AG20443 (cell line): ENCODE measurements at places on chromosomes 7 and 10.
A peak's percentile ranks its signal among the peaks of the same experiment; 100 is the strongest.

DNA sequence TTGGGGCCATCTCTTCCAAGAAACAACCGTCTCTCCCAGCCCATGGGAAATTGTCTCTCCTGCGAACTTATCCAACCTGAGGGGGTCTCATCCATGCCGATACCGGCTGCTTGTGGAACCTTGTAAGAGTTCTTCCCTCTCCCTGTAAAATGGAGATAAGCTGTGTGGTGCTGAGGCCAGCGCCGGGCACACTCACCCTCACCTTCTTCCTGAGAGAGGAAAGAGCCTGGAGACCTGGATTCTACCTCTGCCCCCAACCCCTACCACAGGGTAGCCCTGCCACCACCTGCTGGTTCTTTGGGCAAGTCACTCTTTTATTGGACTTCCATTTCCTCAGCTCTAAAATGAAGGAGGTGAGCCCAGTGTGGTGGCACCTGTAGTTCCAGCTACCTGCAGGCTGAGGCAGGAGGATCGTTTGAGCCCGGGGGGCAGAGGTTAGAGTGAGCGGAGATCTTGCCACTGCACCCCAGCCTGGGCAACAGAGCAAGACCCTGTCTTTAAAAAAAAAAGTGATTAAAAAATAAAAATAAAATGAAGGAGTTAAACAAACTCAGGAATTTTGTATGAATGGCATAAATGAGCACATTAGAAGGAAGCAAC is 38.4 kb upstream of the PSAP start:
- no peak for DNase-seq

GRCh38 chr7:2775376-2775775 is 68.7 kb downstream of the GNA12 start:
- DNase-seq, result no peak

GRCh38 chr10:44384601-44385025 is 284 bp downstream of the CXCL12 start:
- DNase-seq, result peak; percentile 73

DNA sequence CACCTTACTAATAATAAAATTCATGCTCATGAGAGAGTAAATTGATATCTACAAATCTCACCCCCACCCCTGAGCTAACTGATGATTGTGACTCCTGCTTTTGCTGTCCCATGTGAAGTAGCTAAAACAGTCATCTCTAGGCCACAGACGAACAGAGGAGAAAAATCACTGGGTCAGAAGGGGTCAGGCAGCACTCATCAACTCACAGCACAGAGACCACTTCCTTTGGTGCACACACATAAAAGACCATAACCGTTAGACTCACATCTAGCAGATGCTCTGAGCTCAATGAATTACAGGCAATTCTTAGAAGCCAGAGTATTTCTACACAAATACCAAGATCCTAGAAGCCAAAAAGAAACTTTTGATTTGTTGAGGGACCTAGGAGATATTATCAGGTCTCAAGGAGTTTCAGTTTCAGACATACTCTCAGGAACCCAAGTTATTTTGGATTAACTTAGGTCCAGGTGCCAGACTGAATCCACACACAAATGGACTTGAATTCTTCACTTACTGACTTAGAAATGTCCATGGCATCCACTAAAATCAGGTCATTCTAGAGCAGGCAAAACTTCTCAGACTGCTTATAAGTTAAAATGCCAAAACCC is 65.0 kb upstream of the TES start:
- DNase-seq, result no peak

DNA sequence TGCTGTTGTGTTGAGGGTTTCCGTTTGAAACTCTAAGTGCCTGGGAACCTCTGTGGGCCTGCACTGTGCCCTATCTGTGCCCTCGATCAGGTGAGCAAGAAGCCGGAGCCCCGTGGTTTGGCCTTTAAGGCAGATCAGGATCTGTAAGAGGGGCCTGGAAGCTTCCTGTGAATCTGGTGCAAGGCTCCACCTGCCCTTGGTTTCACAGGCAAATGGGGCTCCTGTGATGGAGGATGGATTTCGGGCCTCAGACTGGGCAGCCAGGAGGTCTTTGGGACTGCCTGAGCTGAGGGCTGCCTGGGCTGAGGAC is 21.6 kb downstream of the SCART1 start:
- peak; percentile 5 for DNase-seq

DNA sequence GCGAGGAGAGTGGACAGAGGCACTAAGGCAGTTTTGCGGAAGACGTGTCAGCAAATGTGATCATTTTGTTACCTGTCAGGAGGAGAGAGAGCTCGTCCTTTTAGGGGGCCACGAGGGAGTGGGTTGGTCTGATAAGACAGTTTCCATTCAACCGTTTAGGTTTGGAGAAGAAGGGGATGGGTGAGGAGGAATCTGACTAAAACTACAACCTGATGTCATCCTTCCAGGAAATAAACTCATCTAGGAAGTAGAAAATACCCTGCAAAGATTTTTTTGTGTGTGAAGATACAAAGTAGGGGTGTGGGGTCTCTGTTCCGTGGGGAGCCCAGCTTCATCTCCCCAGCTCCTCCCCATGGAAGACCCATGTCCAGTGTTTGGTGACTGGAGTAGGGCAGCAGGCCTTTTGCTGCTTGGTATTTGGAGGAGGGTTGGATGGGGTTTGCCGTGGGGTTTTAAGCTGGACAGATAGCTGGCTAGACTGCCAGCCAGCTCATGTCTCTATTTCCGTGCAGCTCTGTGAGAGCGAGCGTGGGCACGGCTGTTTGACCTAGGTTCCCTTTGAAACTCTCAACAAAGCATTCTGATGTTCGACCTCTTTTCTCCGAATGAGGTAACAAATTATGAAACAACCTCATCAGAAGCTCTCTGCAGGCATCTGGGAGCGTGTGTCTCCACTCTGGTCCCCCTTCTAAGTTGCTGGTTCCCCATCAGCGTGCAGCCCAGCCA is 136.0 kb upstream of the TCF7L2 start:
- DNase-seq, result no peak

DNA sequence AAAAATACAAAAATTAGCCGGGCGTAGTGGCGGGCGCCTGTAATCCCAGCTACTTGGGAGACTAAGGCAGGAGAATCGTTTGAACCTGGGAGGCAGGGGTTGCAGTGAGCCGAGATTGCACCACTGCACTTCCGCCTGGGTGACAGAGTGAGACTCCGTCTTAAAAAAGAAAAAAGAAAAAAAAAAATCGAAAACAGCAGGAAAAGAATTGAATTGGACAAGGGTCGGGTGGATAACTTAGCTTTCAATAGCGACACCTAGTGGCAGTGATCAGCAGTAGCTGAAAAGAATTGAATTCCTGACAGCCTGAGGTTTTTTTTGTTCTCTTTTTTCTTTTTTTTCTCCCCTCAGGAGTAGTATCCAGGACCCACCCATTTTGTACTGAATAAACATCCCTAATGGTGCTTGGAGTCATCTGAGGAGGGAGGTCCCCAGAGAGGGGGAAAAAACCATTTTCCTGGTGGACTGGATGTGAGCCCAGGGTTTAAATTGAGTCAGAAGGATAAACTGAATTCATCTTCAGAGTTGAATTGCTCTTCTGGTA is 55.1 kb downstream of the CYCS start:
- DNase-seq, result peak; percentile 85

GRCh38 chr10:126270111-126270510 is 118.2 kb downstream of the ADAM12 start:
- peak; percentile 75 for DNase-seq
